ENCODE measurements at places on chromosomes 7 and 10.

- no peak for DNase-seq
Measured at GRCh38 chr10:118874171-118874570, 119.4 kb upstream of the CACUL1 start.

DNA sequence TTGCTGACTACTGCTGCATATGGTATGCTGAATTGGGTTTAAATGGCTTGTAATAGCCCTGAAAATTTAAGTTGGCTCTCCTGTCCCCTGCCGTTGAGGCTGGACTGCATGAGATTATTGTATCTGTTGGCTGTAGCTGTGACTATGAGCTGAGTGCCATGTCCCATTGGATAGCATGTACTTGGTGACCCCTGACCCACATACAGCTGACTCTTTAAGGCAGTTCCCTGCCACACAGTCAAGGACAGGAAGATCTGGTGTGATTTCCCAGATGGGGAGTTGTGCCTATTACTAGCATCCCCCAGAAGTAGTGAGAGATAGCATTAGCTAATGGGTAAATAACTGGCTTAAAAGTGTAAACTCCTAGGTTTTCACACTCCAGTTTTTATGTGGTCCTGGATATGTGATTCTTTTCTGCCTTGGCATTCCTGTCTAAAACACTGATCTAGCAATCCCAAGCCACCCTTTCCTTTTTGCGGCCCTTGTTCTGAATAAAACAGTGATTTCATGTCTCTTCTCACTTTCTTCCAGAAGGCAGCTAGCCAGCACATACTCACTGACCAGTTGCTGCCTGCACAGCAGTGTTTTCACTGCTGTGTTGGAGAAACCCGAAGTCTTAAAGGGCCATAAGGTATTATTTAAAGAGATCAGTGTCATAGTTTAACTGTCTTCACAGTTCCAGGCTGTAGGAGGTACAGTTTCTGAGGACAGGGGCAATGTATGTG is 35.9 kb downstream of the LRRC4 start:
- DNase-seq = no peak

DNA sequence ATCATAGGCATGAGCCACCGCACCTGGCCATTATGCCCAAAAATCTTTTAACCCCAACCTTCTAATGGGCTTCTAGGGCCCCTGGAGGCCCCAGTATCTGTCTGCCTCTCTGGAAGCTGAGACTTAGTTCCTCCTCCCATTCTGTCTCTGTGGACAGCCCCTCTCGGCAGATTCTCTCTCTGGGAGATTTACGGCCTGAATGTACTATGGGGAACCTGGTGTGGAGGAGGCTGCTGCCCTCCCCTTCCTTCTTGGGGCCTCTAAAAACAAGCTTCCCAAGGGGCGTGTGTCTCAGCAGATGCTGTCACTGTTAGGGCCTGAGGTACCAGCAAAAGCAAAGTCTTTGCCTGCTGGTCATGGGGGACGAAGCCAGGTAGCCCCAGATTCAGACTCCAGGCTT is 35.8 kb upstream of the PRKAR1B start:
- no peak for DNase-seq

DNA sequence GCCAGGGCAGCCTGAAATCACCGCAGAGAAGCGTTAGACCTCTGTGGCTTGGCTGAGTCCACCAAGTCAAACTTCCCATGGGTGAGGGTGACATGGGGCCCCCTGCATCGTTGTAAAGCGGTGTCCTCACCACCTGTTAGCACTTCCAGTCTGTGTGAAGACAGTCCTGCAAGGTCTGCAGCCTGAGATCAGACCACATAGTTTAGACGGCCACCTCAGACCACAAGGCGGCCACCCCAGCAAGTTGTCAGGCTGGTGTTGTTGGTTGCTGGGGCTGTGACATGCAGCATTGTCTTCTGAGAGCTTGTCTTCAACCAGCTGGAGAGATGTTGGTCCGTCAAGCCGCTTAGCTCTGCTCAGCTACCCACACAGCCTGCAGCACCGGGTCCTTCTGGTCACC is 44.1 kb upstream of the TARP start:
- no peak for DNase-seq

- DNase-seq = no peak
Measured at GRCh38 chr10:69065406-69066361, 22.2 kb upstream of the SRGN start.

DNA sequence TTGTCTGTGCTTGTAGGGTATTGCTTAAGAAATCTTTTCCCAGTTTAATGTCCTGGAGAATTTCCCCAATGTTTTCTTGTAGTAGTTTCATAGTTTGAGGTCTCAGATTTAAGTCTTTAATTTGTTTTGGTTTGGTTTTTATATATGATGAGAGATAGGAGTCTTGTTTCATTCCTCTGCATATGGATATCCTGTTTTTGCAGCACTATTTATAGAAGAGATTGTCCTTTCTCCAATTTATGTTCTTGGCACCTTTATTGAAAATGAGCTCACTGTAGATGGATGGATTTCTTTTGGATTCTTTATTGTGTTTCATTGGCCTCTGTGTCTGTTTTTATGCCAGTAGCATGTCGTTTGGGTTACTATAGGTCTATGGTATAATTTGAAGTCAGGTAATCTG is 20.2 kb downstream of the ADIRF start:
- DNase-seq = no peak

DNA sequence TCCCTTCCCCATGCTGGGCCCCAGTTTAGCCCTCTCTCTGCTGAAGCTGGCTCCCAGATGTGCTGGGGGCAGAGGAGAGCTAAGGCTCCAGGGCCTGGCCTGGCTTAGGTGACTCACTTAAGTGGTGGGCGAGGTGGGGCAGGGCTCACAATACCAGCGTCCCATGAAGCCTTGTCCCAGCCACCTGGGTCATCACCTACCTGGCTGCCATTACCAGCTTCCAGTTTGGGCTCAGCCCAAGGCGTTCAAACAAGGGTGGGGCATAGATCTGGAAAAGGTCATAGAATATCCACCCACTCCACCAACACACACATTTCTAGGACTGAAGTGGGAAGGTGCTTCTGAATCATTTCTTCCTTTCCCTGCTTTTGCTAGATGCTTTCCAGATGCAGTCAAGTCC is 8.3 kb downstream of the KAZALD1 start:
- no peak for DNase-seq

DNA sequence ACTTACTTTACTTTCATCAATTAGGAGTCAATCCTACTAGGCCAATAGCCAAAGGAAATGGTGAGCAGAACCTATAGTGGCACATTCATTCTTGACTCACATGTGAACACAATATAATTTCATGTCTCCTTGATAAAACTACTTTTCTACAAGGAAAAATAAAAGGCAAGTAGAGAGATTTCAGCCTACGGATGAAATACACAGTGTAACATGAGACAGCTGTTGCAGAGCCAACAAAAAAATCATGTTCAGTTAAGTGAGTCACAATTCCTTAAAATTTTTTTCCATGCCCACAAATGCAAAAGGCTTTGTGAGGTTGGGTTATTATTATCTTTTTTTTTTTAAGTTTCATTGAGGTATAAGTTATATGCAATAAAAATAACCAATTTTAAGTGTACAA is 54.8 kb downstream of the GPR141 start:
- DNase-seq = no peak

DNA sequence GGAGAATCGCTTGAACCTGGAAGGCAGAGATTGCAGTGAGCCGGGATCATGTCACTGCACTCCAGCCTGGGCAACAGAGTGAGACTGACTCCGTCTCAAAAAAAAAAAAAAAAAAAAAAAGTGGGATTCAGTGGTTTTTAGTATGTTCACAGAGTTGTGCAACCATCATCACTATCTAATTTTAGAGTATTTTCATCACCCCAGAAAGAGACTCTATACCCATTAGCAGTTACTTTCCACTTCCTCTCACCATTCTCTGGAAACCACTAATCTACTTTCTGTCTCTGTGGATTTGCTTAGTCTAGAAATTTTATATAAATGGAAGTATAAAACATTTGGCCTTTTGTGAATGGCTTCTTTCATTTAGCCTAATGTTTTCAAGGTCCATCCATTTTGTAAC is 113.4 kb downstream of the ST7 start:
- DNase-seq = no peak

GRCh38 chr10:128469515-128469914 is 343.3 kb upstream of the MKI67 start:
- DNase-seq = no peak

GRCh38 chr10:101000127-101000914 is 713 bp downstream of the LZTS2 start:
- no peak for DNase-seq
